NCI-H1092 (cell line): ENCODE measurements at places on chromosomes 5 and 9.

GRCh38 chr5:169893571-169893970 lies 86.7 kb downstream of the INSYN2B start:
- no peak for DNase-seq

DNA sequence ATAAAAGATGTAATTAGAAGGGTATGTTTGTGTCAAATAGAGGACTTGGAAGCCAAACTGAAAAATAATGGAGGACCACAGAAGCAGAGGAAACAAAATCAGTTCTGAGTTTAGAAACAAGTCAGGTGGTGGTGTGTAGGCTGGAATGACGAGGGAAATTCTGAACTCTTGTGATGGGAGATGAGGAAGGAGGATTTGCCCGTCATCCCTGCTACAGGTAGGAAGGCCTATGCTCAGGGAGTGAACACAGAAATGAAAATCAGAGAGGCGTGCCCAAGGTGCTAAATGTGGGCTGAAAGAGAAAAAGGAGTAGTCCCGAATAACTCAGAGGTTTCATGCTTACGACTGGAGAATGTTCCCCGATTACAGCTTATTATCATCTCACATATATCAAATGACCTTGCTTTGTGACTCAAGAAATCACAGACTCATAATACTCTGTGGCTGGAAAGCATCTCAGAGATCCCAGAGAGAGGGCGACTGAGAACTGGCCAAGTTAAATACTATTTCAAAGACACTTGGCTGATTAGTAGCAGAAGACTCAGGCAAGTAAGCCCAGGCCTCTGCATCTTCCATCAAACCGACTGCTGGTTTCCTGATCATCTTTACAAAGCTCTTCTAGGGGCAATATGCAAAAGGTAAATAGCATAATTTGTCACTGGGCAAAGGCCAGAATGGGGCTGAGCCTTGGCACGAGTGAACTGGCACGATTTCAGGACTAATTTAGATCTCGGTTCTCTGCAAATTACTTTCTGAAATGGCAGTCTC lies 126.0 kb downstream of the SUSD1 start:
- peak; percentile 46 for DNase-seq

DNA sequence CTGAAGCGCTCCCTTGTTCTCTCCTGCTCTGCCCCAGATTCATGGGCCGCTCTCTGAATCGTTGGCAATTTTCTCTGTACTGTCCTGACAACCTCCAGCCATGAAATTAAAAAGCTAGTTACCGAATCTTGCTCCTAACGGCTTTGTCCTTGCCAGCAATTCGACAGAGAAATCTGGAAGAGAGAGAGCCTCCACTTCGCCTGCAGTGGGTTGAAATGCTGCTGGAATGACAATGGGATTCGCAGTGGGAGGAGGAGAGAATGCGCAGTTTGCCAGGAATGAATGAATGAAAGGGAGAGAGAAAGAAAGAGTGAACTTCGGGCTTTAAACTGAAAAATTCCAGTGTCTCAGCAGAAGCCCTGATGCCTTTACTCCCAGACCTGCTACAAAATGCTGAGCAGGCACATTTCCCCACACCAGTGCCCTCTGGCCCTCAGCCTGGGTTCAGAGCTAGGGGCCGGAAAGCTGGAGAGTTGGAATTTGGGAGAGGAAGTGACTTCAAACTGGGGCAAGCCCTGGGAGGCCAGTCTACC lies 11.5 kb upstream of the BOD1 start:
- no peak for DNase-seq

DNA sequence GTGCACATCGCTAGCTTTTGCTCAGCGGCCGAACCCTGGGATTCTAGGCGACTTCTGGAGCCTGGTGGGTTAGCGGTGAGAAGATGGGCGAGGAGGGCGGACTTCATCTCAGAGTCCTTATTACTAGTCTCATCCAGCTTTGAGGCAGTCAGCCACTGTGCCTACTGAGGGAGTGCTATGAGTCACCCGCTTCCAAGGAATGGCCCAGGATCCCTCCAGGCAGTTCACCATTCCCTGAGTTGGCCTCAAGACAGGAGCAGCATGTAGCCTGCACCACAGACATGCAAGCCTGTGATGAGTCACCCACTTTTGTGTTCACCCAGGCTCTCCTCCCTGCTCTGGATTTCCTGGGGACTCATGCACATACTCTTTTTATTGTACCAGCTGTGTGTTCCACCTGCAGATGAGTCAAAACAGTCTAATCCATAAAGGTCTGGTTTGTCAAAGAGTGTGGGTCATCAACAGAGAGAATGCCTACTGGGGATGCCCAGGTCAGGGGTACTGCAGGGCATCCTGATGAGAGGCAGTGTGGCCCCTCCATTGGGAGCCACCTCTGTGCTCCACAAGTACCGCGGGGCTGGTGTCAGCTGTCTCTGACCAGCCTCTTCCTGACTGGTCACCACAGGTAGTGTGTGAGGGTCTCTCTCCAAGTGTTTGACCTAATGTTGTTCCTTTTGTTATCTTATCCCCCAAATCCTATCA lies 20.2 kb downstream of the SLC22A5 start:
- DNase-seq: no peak

- DNase-seq: no peak
Measured at GRCh38 chr9:92725766-92726165, 38.9 kb downstream of the BICD2 start.

GRCh38 chr9:136537896-136538598 lies 7.8 kb downstream of the NOTCH1 start:
- no peak for DNase-seq

DNA sequence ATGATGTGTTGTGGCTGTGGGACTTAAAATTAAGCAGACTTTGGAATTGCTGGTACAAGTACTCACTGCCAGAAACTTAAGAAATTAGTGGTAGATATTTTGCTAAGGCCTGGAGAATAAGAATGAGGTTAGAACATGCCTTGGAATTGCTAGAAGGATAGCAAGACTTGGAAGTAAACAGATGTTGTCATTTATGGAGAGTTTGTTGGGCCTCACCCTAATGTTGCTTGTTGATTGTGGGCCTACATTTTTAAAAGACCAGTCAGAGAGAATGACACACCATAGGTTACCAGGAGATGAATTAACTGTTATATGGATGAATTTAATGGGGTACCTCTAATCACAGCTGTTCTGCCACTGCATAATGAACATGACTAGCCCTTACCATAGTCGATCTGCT lies 120.1 kb upstream of the GAS1 start:
- no peak for DNase-seq

GRCh38 chr5:83474161-83474796 lies 2.7 kb downstream of the VCAN start:
- no peak for DNase-seq

DNA sequence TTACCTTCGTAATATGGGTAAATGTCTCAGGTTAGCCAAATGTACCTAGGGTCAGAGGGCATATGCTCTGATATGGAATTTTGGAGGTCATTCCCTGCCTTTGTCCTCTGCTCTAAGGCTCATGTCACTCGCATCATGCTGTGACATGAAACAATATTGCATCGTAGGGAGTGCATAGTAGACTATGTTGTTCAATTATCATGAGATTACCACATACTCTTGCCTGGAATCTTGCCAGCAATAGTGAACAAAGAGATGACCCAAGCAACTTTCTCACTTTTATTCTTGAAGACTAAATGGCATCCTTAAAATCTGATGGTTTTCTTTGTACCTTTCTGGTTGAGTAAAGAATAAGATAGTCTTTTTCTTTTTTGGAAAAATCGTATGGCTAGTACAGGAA lies 27.6 kb downstream of the ZNF462 start:
- no peak for DNase-seq

DNA sequence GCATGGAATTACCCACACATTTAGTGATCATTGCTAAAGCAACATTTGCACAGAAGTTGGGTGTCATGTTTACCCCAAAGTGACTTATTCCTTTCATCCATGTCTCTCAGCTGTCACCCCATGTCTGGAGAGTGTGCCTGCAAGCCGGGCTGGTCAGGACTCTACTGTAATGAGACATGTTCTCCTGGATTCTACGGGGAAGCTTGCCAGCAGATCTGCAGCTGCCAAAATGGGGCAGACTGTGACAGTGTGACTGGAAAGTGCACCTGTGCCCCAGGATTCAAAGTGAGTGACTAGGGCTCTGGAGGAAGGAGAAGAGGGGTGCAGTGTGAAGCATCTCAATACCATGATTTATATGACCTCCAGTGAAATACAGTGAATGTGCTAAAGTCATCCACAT lies 99.9 kb upstream of the PRRC1 start:
- DNase-seq: peak; percentile 64

DNA sequence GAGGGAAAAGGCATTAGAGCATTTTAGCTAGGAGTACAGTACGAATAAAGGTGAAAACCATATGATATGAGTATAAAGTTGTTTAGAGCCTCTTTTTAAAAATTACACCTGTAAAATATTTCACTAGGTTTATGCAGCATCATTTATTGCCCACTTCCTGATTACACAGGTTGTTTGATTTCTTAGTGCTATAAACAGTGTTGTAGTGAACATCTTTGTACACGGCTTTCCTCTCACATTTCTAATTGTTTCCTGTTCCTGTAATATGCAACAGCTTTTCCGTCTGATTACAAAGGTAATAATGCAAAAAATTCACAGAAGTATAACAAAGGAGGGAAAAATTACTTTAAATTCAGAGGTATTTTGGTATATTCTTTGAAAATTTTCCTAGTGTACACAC lies 13.0 kb downstream of the STOM start:
- DNase-seq: no peak

- no peak for DNase-seq
Measured at GRCh38 chr5:110880413-110880812, 141.6 kb downstream of the SLC25A46 start.

DNA sequence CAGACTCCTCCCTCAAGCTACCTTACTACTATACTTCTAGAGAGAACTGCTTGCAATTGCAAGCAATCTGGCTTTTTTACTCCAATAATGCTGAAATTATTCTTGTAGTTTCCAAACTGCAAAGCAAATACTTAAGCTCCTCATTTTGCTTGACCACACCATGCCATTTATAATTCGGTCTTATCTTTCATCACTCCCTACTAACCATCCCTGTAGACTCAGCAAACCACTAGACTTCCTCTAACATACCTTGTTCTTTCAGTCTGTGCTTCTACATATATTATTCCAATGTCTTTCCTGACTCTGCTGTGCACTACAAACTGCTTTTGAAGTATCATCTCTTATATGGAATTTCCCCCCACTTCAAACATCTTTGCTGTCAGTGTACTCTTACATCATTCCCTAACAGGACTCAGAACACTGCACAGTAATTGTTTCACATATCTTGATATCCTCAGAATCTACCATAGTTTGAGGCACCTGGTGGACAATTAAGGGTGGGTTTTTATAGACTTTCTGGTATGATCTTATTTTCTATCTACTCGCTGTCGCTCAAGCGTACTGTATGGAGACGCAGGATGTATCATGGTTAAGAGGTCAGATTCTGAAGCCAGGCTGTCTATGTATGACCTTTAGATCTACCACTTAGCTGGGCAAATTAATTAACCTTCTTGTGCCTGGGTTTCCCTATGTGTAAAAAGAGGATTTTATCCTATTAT lies 2.8 kb downstream of the IL6ST start:
- no peak for DNase-seq

DNA sequence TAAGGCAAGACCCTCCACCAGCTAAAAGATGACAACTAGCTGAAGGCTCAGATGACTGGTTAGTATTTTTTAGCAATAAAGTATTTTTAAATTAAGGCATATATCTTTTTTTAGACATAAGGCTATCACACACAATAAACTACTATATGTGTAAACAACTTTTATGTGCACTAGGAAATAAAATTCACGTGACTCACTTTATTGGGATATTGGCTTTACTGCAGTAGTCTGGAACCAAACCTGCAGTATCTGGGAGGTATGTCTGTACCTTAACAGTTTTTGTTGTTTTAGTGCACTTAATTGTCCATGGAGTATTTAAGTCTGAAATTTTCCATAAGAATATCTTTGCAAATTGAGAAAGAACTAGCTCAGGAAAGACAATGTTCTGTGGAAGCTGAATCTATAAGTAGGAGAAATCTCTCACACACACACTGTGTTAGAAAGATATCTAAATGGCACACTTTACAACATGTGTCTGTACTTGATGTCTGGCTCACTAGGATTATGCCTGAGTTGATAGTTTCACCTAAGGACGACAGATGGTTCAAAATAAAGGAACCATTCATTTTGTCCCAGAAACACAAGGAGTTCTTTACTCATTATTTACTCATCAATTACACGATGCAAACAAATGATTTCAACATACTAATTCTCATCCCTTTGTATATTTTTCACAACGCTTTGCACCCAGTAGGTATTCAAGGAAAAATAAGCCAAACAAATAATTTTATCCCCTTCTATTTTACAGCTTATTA lies 4.6 kb downstream of the RAPGEF6 start:
- DNase-seq: no peak

DNA sequence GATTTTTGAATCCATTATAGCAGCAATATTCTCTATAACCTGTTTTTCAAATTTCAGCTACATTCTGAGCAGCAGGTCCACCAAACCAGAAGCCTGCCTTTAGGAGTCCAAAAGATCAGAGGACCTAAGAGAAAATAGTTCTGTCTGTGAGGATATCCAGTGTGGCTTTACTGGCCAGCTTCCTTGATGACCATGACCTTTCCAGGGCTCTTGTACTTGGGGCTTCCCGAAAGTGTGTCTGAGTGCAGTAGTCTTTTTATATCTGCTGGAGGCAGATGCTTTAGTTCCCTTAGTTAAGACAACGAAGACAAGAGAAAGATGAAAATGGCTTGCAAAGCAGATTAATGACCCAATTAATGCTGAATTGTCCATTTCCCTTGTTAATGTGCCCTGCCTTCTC lies 72.4 kb downstream of the SGCD start:
- DNase-seq: no peak

DNA sequence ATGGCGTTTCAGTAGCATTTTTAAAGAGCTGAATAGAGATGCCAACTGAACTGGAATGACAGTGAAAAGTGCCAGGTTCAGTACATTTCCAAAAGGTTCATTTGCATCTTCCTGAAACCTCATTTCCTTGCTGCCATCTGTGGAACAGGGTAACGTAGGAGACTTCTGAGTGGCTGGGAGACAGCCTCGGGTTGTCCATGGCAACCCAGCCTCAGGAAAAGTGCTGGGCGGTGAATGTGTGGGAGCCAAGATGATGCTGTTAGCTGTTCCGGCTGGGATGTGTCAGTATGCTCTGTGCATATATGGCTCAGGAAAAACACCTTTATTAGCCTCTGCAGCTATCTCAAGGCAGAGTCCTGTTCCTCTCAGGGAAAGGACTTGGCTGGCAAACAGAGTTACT lies 87.5 kb downstream of the KLHL3 start:
- no peak for DNase-seq

GRCh38 chr5:139670369-139671095 lies 22.4 kb downstream of the CXXC5 start:
- no peak for DNase-seq

DNA sequence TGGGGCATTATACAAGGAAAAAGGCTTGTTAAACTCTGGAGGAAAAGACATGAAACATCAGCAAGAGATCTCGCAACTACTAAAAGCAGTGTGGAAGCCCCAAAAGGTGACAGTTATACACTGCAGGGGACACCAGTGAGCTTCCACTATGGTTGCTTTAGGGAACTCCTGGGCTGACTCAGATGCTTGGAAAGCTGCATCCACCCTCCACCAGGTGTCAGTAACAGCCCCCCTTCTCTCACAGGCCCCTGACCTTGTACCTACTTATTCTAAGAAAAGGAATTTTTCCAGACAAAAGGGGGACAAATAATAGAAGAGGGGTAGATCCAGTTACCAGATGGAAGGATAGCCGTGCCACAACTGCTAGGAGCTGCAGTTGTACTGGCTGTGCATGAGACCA lies 154.4 kb upstream of the COX7C start:
- DNase-seq: no peak
